ENCODE measurements at places on chromosomes 2 and 18. TPM values are rescaled to one million over a fixed set of nuclear protein-coding genes. Genes with fewer than 3 reads are reported as not detected.

Gene MROH2A
- total RNA-seq, result under 0.01 TPM

GRCh38 chr2:173523497-173523896 lies 168.8 kb downstream of the CDCA7 start:
- H3K36me3 ChIP-seq, result no peaks in the 10 kb centered on the region
- H3K27me3 ChIP-seq, result no peaks in the 10 kb centered on the region
- no peak overlapping the region for H3K4me3 ChIP-seq

GRCh38 chr2:121078899-121079298 lies 206.1 kb downstream of the TFCP2L1 start:
- no peak overlapping the region for H3K4me3 ChIP-seq
- peaks cover 49% of the 10 kb centered on the region for H3K4me1 ChIP-seq
- no peak overlapping the region for H3K27ac ChIP-seq
- peaks cover 32% of the 10 kb centered on the region for H3K27me3 ChIP-seq

- H3K36me3 ChIP-seq, result no peaks in the 10 kb centered on the region
- no peak overlapping the region for H3K27ac ChIP-seq
- H3K27me3 ChIP-seq, result no peaks in the 10 kb centered on the region
Measured at GRCh38 chr2:236988690-236989624, 96.7 kb upstream of the COPS8 start.

DNA sequence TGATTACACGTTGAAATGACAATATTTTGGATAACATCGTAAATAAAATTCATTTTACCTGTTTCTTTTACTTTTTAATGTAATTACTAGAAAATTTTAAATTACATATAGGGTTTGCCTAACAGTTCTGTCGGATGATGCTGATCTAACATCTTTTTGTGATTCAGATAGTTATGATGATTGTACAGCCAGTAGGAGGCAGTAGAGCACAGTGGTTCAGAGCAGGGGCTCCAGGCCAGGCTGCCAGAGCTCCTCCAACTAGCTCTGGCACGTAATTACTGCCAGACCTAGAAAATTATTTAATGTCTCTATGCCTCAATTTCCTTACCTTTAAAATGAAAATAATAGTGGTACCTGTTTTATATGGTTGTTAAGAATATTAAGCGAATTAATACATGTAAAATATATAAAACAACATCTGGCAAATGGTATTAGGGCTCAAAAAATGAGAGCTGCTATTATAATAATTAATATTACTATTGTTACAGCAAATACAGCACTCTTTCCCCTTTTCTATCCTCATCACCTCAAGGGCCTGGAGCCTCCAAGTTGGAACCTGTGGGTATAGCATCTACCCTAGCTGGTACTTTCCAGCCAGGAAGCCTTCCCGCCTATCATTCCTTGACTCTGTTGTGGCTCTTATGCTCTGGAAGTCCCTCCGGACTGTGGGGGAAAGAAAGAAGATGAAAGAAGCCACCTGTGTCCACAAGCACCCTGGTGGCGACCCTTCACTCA lies 47.7 kb upstream of the PLA2R1 start:
- H3K27ac ChIP-seq, result no peak overlapping the region
- H3K36me3 ChIP-seq, result no peaks in the 10 kb centered on the region
- H3K4me1 ChIP-seq, result no peaks in the 10 kb centered on the region
- no peaks in the 10 kb centered on the region for H3K27me3 ChIP-seq

Gene SNORC
- 3.1 TPM for total RNA-seq

GRCh38 chr18:48847807-48848486 lies 102.8 kb downstream of the SMAD7 start:
- peaks cover 34% of the 10 kb centered on the region for H3K36me3 ChIP-seq
- no peaks in the 10 kb centered on the region for H3K27me3 ChIP-seq
- H3K4me3 ChIP-seq, result no peak overlapping the region

- DNase-seq, result no peak
- H3K27me3 ChIP-seq, result no peaks in the 10 kb centered on the region
- no peaks in the 10 kb centered on the region for H3K4me1 ChIP-seq
- no peak overlapping the region for H3K27ac ChIP-seq
- H3K4me3 ChIP-seq, result no peak overlapping the region
- H3K36me3 ChIP-seq, result peaks cover 11% of the 10 kb centered on the region
Measured at GRCh38 chr2:88735853-88736252, 44.4 kb downstream of the RPIA start.

Gene UGT1A3
- total RNA-seq, result not detected

Gene EPHA4
- 60.9 TPM for total RNA-seq

DNA sequence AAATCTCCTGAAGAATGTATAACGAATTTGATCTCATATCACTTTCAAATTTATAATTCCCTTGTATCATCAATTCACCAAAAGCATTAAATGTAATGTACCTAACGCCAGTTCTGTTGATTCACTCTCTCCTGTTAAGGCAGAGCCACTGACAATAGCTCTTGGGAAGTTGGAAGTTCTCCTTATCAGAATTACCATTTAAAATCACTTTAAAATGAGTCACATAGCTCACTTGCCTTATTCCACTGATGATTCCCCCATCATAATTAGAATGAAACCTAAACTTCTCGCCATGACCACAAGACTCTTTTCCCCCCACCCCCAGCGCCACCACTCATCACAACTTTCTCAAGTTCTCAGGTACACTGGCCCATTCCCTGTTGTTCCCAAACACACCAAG lies 117.1 kb downstream of the PID1 start:
- no peak overlapping the region for H3K27ac ChIP-seq
- peaks cover 12% of the 10 kb centered on the region for H3K4me1 ChIP-seq
- H3K27me3 ChIP-seq, result no peaks in the 10 kb centered on the region
- DNase-seq, result no peak
- no peak overlapping the region for H3K4me3 ChIP-seq
- no peaks in the 10 kb centered on the region for H3K36me3 ChIP-seq

DNA sequence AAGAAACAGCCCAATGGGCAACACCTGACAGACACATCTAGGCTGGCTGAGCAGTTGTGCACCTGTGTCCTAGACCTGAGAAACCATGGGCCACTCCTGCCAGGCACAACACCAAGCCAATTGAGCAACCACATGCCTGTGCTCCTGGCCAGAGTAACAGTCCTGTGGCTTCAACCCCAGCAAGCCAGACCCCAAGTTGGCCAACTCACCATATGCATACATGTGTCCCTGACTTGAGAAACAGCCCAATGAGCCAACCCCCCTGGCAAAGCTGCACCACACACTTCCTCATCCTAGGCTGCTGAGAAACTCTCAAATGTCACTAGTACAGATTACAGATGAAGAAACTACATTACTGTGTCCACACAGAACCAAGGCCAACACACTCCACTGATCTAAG lies 36.6 kb downstream of the USP34 start:
- H3K27ac ChIP-seq, result no peak overlapping the region
- no peak overlapping the region for H3K4me3 ChIP-seq
- no peaks in the 10 kb centered on the region for H3K27me3 ChIP-seq
- peaks cover 2% of the 10 kb centered on the region for H3K4me1 ChIP-seq
- H3K36me3 ChIP-seq, result peaks cover 1% of the 10 kb centered on the region

Gene NCL
- 159 TPM for total RNA-seq
